NCI-H1092 (cell line): ENCODE measurements at places on chromosomes 5 and 9.

- DNase-seq: no peak
Observed at GRCh38 chr5:34062419-34062818, 19.4 kb upstream of the C1QTNF3 start.

DNA sequence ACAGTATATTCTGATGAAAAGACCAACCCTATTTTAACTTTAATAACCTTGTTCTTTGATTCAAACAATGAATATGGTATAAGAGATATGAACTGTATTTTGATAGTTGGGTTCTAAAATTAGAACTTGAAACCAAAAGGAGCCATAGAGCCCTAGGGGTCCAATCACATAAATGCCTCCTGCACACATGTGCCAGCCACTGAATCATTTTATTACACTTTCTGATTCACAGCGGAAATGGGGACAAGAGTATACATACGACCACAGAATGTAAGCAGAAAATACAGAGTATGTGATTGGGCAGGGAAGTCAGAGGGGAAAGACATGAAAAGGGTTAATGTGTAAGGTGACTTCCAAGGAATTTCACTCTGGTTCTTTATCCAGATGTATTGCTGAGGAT, 1000.2 kb downstream of the NR2F1-AS1 start:
- DNase-seq: no peak

DNA sequence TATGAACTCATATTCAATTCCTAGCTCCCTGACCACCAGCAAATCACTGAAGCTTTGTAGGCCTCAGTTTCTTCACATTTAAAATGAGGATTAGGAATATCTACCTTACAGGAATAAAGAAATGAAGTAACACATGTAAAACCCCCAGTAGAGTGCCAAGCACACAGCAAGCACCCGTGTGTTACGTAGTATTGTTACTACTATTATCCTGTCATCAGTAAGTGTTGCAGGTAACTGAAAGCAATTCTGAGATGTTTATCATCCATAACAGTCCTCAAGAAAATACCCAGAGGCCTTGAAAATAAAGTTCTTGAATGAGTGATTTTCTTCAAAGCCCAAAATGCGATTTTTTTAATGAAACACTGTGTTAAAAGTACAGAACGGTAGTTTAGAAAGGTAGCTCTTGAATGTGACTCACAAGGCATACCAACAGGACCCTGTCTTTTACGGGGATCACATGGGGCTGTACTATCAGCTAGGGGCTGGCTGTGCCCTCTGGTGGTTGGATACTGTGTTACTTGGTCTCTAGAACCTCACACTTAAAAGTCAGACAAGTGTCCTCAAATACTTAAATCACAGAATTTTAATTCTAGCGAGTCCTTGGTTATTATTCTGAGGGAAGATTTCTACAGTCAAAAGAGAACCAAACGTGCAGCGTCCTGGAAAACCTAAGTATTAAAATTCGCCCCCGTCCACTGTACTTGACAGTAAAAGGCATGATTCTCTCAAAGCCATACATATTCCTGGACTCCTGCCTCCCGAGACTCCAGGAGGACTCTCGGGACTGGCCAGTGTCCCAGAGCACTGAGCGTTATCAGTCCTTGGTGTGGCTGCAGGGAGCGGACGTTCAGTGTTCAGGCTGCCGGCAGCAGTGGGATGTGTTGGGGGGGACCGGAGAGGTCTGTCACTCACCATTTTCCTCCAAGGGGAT, 725 bp downstream of the NDUFB6 start:
- peak; percentile 74 for DNase-seq

GRCh38 chr5:41891066-41891707, 13.0 kb upstream of the RIMOC1 start:
- DNase-seq: no peak

- no peak for DNase-seq
Observed at GRCh38 chr5:66329078-66329477, 185.0 kb downstream of the SREK1 start.

GRCh38 chr9:137449931-137450538, 8.9 kb upstream of the ENTPD8 start:
- no peak for DNase-seq

- no peak for DNase-seq
Observed at GRCh38 chr5:19240170-19240569, 747.8 kb downstream of the CDH18 start.

GRCh38 chr5:136482206-136482605, 116.9 kb upstream of the TRPC7 start:
- DNase-seq: no peak

DNA sequence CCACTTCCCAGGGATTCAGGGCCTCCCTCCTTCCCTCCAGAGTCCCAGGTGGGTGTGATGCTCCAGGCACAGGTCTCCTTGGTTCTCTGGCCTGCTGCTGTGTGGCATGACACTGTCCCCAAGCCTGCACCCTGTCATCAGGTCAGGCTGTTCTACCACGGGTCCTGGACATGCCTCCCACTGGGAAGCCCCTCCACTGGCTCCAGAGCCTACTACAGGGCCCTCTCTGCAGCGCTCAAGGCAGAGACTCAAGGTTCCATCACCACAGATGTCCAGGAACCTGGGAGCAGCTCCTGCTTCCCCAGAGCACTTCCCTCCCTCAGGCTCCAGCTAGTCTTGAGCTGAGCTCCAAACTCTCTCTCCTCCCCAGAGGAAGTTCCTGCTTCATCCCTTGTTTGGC, 237.3 kb downstream of the PBX3 start:
- no peak for DNase-seq

DNA sequence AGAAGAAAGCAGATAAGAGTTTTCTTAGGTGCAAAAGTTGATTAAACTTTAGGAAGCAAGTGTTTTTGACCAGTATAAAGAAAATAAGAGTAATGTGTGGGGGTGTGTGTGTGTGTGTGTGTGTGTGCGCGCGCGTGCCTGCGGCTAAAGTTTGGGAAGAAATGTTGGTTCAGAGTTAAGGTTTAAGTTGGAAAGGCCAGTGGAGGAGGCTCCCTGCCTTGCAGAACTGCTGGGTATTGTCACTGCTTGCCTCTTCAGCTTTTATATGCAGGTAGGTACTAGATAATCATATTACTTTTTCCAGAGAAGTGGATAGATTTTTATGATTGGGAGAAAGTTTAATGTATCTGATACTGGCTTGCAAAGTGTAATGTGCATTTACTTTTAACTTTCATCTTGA, 2.0 kb downstream of the PIK3R1 start:
- DNase-seq: no peak

DNA sequence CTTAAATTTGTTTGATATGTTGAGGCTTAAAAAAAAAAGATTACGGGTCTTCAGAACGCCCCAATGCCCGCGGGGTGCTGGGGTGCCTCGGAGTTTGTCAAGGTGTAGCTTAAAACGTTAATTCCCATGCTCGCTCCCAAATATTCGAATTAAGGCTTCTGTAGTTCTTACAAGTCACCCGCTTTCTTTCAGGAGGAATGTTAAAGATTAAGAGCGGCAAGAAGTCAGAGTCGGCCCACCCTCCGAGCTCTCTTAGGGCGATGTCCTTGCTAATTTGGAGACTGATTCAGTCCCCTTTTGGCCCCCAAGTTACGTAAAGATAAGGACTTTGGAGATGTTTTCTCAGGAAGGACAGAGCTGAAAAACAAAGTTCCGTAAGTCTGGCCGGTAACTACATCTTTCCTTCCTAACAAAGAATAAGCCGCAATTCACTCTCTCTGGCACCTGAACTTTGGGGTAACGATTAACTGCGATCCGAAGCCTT, 746 bp upstream of the NPM1 start:
- no peak for DNase-seq

- DNase-seq: no peak
Observed at GRCh38 chr9:26057050-26057449, 378.8 kb upstream of the TUSC1 start.

- no peak for DNase-seq
Observed at GRCh38 chr9:22342491-22343217, 104.0 kb upstream of the DMRTA1 start.

- DNase-seq: no peak
Observed at GRCh38 chr5:82358457-82358856, 80.3 kb upstream of the RPS23 start.

DNA sequence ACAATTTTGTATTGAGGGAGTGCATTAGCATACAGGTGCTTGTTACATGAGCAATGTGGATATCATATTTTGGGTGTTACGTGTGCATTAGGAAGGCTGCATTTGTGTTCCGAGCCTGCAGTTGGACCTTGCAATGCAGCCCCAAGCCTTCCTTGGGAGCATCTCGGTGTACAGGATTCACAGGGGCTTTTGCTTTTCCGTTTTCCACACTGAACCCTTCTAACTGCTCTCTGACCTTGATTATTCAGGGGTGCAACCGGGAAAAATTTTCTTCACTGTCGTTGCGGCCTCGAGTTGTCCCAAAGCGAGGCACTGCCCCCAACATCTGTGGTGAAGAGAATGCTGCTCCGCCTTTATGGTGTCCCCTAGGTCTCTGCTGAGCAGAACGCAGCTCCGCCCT, 80.1 kb upstream of the PLEKHG4B start:
- DNase-seq: no peak

- no peak for DNase-seq
Observed at GRCh38 chr9:95349091-95350038, 31.9 kb upstream of the FANCC start.

DNA sequence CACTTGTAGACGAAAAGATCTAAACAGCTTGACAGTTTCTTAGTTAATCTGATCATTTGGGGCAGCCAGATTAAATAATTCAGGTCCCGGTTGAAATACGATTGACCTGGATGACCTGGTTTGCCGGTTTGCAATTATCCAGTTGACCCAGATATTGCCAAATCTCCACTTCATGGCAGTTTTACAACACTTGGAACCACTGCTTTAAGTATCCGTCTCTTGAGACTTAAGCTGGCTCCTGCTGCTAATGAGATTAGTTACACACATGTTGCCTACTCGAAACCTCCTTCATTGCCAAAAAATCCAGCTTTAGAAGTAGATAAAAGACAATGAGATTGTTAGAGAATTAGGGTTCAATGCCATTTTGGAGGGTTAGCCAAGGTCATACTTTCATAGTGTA, 136.2 kb upstream of the HAPLN1 start:
- no peak for DNase-seq

DNA sequence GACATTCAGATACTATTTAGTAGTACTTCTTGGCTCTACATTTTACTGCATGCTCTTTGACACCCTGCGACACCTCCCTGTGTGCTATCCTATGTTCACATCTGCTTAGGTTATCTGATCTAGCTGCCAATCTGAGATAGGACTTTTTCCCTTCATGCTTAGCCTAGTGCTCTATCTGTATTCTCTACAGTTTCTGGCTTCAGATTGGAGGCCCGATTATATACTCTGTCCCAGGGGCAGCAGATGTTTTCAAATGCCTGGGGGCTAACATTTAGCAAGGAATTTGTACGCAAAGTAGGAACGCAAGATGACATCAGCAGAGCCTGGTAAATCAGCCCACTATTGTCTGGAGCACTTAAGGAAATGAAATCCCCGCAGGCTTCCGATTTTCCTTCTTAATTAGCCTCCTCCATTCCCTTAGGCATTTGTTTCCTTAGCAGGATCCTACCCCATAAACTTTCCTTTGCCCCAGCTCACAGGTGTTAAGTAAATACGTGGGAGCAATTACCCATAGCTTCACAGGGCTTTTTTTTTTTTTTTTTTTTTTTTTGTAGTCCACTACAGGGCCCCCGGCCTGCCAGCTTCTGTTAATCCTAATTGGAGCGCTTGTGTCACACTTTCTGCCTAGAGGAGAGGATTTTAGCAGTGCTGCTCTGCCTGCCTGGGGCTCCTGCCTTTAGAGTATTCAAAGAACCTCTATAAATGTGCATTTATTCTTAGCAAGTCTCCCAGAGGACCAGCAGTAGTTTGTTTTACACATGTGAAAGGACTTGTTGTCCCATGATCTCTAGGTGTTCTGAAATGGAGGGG, 61.1 kb upstream of the LPAR1 start:
- no peak for DNase-seq

DNA sequence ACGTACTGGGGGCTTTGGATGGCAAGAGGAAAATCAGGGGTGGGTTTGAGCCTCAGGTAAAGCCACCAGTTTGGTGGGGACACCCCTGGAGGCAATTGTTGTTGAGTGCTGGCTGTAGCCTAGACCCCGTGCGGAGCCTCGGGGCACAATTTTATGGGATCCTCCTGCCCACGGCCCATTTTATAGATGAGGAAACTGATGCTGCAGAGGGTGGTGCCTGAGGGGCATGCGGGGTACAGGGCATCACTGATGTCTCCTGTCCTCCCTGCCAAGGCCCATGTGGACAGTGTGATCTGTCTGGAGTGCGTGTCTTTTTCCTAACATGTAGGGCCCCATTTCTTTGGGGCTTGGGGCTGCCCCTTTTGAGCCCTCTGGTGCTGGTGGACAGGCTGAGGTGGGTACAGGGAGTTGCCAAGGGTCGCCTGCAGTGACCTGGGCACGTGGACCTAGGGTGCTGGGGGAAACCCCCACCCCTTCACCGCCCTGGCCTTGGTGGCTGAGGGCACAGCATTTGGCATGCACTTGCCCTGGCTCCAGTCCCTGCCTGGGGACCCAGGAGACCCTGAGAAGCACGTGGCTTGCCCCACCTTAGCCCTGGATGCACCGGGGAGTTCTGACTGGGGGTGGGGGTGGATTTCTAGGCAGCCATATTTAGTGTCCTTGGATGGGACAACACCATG, 22.1 kb downstream of the WNK2 start:
- DNase-seq: no peak

DNA sequence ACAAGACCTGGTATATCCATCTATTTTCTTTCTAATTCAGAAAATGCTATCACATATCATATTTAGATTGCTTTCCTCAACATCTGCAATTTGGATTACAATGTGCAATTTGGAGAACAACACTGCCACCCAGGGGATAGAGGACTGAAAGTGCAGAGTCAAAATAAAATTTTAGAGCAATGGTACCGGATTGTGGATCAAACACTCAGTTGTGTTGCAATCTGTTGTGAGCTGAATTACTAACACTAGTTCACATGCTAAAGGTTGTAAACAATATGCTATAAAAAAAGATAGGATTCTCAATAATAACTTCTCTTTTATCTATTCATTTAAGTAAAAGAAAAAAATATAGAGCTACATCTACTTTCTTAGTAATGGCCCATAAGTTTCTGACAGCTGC, 11.9 kb upstream of the SRFBP1 start:
- peak; percentile 64 for DNase-seq

DNA sequence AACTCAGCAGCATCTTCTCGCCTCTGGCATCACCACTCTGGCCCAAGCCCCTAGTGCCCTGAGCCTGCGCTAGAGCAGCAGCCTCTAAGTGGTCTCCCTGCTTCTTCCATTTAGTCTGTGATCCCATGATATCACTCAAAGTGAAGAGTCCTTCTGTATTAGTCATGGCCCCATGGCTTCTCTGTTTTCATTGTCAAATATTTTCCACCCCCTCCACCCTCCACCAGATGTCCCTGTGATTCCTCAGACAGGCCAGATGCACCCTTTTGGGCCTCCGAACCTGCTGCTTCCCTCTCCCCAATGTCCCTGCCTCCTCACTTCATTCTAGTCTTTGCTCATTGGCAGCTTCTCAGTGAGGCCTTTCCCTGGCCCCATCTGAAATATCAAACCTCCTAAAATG, 299.2 kb downstream of the SPOCK1 start:
- DNase-seq: no peak
